ENCODE measurements at places on chromosomes 1 and 21.

GRCh38 chr1:29579821-29580425 lies 343.6 kb downstream of the PTPRU start:
- DNase-seq, result no peak

DNA sequence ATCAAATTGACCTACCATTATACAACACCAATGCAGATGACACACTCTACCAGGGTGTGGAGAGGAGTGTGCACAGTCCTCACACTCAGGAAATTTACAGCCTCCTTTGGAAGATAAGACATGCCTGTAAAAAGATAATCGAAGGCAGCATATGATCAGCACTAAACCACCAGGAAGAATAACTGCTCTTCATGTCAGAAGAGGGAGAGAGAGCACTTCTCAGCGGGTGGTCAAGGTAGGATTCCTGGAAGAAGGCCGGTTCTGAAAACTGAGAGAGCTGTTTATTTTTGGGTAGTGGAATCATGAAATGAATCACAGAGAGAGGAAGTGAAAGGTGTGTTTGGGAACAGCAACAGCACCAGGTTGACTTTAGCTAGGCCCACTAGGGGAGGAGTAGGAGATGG lies 14.0 kb upstream of the ZNF697 start:
- DNase-seq, result no peak

DNA sequence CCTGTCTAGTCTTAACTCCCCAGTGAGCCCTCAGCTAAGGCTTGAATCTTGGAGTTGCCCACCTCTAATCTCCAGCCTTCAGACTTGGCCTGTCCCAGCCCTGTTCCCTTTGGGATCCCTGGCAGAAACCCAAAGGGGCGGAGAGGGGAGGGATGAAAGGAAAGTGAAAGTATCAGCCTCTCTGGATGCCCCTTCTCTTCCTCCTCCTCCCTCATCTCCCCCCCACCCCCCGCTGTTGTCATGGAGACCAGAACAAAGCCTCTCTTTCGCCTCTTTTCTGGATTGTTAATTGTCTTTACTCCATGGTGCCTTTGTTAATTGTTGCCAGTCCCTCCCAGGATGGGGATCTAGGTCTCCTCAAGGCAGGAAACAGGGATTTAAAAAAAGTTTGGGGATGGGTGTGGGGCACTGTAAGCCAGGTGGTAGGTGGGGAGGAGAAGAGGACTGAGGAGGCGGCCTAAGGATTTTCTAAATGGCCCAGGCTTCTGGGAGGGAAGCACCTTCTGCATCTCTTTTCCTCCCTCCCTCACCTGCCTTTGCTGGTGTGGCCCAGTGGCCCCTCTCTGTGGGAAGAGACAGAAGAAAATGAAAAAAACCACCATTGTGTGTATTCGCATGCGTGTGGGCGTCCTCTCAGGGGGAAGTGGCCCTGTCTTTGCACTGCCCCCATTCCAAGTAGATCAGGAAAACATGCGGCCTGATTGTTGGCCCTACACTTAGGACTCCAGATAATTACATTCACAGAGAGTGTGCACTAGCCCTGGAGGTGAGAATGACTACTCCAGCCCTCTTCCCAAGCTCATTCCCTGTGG lies 7.5 kb upstream of the SOX13 start:
- no peak for DNase-seq

- DNase-seq, result no peak
These were observed 199.4 kb upstream of the EDN2 start for GRCh38 chr1:41683681-41684500.

GRCh38 chr1:80566123-80566522 lies 1234.6 kb upstream of the ADGRL2 start:
- DNase-seq, result no peak

- no peak for DNase-seq
These were observed 4.5 kb upstream of the REN start for GRCh38 chr1:204170494-204171155.

- no peak for DNase-seq
These were observed 16.3 kb upstream of the SARS1 start for GRCh38 chr1:109197158-109198042.

DNA sequence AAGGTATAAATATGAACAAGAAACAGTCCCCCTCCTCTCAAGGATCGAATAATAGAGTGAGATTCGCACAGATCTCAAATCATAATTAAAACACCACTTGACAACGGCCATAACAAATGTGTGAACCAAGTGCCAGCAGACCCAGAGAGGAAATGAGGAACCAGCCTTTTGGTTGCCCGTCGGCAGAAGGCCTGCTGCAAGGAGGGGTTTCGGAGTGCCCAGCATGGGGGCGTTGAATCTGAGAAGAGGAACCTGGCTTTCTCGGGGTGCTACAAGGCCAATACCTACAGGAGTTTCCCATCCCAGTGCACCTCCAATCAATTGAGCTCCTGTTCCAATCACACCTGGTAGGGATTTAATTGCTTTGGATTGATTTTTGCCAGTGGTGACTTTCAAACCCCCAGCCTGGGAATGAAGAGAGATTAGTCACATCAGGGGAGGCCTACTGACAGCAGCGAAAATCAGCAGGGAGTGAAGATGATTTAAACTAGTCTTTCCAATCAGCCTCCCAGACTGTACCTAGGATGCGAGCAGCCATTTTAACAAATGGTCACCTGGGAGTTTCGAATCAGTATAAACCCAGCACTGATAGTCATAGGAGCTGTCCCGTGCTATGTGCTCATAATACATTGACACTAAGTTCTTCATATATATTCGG lies 263.8 kb downstream of the KAZN start:
- DNase-seq, result no peak

GRCh38 chr1:248910761-248911160 lies 4.7 kb downstream of the PGBD2 start:
- DNase-seq, result no peak

GRCh38 chr21:44686843-44687561 lies 5.0 kb upstream of the KRTAP12-1 start:
- DNase-seq, result no peak

- no peak for DNase-seq
These were observed 1.3 kb upstream of the S100A10 start for GRCh38 chr1:151994956-151995355.

DNA sequence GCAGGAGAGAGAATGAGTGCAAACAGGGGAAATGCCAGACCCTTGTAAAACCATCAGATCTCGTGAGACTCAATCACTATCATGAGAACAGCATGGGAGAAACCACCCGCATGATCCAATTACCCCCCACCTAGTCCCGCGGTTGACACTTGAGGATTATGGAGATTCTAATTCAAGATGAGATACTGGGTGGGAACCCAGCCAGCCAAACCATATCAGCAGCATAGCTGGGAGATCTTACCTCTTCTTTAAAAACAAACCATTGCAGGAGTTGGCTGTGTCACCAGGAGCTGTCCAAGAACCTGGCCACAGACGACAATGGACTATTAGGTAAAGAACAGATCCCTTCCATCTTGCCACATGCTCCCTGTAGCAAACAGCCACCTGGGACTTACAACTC lies 422.7 kb downstream of the MATN1 start:
- DNase-seq, result no peak

DNA sequence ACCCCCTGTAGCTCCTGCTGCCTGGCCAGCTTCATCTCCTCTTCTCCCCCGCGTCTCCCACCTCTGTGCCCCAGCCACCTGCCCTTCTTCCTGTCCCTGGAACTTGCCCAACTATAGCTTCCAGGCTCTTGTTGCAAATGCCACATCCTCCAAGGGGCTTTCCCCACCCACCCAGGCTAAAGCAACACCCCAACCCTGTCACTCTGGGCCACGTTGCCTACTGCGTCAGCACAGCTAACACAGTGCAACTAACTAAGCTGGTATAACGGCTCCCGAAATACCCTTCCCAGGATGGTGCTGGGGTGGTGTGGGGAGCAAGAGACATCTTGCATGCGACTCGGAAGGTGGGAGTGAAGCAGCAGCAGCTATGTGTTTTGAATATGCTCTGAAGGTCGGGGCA lies 19.7 kb downstream of the CAMK2N1 start:
- no peak for DNase-seq

- DNase-seq, result no peak
These were observed 1.1 kb upstream of the SLC19A1 start for GRCh38 chr21:45543371-45543709.

DNA sequence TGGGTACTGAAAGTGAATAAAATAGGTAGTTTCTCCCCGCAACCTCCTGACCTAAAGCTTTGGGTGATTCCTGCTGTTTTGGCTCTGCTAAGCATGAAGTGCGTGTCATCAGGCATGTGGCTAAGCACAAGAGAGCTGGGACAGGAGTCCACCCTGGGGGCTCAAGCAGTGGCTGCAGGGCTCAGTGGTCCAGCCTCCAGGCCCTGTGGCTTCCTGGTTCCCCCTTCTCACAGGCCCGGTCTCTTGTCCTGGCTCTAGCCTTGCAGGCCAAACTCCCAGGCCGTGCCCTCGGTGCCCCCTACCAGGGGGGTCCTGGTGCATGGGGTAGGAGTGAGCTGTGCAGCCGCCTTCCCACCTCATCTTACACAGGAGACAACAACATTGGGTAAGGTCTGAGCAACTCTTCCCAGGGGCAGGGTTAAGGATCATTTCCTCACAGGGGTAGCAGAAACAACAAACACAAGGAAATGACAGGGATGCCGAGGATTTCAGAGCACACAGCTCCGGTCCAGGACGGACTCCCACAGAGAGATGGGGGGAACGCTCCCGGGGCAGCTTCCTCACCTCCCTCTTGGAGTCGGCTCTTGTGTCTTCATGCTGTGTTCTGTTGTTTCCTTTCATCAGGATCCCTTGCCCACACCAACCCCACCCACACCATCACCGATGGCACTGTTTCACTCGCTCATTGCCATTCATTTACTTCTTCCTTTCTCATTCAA lies 19.8 kb upstream of the SLC2A1 start:
- no peak for DNase-seq

DNA sequence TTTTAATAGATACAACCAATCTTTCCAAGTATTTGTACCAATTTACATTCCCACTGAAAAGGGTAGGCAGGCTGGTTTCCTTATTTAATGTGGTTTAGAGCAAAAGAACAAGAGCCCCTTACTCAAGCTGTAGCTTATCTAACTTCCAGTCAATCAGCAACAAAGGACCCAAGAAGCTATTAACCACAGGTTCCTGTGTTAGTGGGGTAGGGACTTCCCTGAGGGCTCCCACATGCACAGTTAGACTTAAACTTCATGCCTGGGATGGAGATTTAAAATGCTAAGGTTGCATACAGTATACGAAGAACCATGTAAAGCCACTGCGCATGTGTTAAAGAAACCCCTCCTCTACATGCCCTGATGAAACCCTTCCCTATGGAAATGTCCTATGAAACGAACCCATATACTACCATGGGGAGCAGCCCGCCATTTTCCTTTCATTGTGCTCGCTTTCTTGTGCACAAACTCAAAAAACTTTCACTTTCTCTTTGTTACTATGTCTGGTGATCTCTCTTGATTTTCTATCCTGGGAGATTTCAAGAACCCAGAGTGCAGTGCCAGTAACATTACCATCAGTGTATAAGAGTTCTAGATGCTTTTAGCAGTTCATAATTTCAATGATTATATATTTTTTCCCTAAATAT lies 23.3 kb upstream of the ST6GALNAC5 start:
- no peak for DNase-seq

DNA sequence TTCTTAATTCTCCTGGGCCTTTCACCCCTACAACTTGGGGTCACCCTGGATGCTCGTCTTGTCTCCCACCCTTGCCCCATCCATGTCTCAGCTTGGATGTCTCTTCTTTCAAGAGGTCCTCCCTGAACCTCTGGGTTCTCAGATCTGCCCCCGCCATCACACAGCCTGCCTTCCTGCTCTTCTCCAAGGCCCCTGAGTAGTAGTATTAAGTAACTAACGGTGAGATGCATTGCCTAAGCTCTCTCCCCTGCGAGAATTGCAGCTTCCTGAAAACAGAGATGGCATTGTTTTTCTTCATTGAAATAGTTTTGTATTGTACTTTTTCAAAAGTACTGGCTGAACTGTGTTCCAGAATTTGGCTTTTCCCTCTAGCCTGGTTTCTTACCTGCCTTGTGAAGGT lies 16.0 kb downstream of the MIIP start:
- no peak for DNase-seq

GRCh38 chr1:33823830-33824229 lies 40.0 kb upstream of the HMGB4 start:
- DNase-seq, result no peak

DNA sequence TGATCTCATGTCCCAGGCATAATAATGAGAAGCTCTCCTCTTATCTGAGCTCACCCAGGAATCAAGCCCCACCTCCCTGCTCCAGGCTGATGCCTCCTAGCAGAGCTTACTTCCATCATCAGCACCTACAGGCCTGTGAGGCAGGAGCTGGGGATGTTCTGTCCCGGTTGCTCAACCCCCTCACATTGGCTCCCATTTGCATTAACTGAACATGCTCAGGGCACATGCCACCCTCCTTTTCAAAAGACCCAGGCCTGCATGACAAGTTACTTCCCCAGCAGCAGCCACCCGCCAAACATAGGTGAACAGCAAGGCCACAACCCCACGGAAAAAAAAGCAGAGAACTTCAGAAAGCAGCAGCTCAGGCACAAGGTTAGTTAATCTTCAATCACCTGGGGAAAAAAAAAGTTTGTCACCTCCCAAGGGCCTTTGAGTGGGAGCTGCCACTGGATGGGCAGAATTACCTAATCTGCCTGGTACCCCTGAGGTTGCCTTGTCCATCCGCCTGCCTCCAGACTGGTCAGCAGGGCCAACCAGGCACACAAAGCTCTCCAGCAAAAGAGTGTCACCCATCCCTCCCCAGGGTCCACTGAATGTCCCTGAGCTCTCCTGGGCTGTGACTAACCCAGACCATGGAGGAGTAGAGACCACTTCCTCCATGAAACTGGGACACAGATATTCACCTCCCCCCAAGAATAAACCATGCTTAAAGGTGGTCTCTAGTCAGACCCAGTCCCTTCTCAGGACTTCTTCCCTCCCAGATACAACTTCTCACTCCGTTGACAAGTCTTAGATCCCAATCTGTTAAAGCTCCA lies 4.4 kb downstream of the KCNN3 start:
- no peak for DNase-seq

DNA sequence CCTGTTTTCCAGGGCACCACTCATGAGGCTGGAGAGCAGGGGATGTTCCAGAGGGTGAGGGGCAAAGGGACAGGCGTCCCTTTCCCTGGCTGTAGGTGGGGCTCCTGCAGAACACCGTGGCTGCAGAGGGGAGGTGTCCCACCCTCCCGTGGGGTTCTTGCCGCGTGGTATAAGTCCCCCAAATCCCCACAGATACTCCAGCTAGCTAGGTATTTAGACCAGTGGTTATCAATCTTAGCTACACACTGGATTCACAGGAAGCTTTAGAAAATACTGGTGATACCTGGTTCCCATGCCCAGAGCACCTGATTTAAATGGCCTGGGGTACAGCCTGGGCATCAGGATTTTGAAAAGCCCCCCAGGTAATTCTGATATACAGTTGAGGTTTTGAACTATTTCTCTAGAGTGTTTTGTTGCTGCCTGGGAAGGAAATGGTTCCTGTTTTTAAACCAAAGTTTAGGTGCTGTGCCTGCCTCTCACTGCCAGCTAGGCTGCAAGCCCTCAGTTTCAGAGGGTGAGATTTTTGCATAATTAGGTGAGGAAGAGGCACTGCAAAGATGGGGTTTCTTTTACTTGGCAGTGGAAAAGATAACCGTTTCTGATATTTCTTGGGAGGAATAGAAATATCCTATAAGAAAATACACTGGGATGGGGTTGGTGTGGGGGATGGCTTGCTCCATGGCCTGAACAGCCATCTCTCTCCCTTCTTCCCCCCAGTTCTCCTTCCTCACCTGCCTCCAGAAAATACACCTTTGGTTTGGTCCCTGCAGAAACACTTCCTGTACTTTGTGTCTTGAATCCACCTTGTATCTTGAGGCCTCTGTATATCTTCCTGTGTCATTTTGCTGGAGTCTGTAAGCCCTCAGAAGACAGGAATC lies 51.7 kb downstream of the RASSF5 start:
- no peak for DNase-seq

- no peak for DNase-seq
These were observed 163.9 kb downstream of the ST6GALNAC5 start for GRCh38 chr1:77031106-77031662.

- no peak for DNase-seq
These were observed 187.4 kb downstream of the HMCN1 start for GRCh38 chr1:185921636-185922035.
